Fibroblast of skin of left quadriceps (primary cell): ENCODE measurements at places on chromosomes 1 and 21.
A peak's percentile ranks its signal among the peaks of the same experiment; 100 is the strongest.

- DNase-seq = no peak
These were observed 8.0 kb downstream of the OSBPL9 start for GRCh38 chr1:51624855-51625254.

- DNase-seq = peak; percentile 51
These were observed 60.4 kb upstream of the GORAB start for GRCh38 chr1:170471398-170472053.

DNA sequence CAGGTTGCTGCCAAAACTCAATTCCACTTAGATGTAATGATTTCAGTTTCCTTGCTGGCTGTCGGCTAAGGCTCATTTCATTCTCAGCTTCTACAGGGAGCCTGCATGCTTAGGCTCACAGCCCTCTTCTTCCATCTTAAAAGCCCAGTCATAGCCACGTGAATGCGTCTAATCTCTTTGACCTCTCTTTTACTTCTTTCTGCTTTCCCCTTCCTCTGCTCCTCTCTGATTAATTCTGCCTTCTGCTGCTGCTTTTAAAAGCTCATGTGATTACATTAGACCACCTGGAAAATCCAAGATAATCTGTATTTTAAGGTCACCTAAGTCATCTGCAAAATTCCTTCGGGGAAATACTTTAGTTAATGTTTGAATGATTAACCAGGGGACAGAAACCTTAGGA lies 812.8 kb upstream of the BRINP3 start:
- no peak for DNase-seq

- no peak for DNase-seq
These were observed 47.3 kb upstream of the USP1 start for GRCh38 chr1:62389531-62389930.

GRCh38 chr1:3690282-3691065 lies 38.2 kb downstream of the TP73 start:
- no peak for DNase-seq

DNA sequence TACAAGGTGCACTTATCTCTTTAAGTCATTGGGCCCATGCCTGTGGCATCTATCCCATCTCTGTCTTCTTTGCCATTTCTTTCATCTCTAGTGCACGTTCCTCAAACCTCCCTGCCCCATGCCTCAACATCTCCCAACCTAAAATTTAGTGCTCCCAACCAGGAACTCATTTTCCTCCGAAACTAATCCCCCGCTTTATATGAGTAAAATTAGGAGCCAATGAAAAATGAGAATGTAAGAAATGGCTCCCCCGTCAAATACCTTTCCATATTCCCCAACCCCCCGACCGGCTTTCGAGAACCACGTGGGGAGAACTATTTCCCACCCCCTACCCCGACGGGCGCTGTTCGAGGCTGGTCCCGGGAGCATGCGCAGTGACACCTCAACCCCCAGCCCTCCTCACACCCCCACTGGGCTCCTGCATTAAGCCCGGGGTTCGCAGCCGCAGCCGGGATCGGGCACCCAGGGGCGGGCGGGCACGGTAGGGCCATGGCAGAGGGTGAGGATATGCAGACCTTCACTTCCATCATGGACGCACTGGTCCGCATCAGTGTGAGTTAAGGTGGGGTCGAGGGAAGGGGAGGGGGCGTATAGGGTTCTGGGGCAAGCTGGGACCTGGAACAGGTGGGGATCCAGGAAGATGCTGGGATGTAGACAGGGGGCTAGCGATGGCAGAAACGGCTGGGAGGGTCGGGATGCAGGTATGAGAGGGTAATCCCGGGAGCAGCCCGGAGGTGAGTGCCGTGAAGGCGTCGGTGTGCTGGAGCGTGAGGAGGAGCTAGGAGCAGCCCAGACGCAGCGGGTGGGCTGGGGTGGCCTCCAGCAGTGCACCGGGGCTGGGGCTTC lies at the start of gene TRIM46:
Gene TRIM46, plus strand, starts transcription at position 372 of the 846 bp plus-strand sequence. Its CDS starts 118 bp downstream, at position 490.
- DNase-seq = peak; percentile 46

- no peak for DNase-seq
These were observed 13.0 kb upstream of the SLC35A3 start for GRCh38 chr1:99956755-99957154.

GRCh38 chr1:156582388-156583017 lies 3.0 kb downstream of the TTC24 start:
- DNase-seq = no peak

DNA sequence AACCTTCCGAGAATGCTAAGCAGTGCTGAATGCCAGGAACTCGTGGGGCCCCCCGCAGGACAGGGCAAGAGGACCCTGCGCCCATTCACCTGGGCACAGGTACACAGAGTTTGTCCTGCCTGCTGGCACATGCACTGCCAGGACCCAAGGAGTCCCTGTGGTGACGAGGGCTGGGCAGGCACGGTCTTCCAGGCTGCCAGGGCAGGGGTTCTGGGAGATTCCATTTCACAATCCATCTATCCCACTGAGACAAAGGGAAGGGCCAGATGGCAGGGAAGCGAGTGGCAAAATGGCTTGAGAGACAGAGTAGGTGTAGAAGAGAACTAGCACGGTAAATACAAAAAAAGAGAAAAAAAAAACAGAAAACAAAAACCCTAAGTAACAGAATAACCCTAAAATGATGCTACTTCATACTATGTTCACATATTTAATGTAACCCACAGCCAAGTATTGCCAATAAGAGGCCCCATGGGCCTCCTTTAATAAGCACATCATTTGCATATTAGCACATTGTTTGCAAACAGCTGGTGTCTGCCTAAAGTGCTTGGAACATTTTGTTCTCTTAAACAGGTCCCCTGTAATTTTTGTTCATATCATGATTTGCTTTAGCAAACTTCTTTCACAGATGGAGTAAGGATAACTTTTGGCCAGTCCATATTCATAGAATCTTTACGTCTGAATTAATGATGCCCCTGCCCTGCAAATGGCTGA lies 83.8 kb downstream of the STUM start:
- no peak for DNase-seq

GRCh38 chr1:67732750-67733151 lies 47.8 kb downstream of the GADD45A start:
- no peak for DNase-seq

GRCh38 chr1:214280386-214281020 lies 456 bp upstream of the SMYD2 start:
- DNase-seq = no peak

DNA sequence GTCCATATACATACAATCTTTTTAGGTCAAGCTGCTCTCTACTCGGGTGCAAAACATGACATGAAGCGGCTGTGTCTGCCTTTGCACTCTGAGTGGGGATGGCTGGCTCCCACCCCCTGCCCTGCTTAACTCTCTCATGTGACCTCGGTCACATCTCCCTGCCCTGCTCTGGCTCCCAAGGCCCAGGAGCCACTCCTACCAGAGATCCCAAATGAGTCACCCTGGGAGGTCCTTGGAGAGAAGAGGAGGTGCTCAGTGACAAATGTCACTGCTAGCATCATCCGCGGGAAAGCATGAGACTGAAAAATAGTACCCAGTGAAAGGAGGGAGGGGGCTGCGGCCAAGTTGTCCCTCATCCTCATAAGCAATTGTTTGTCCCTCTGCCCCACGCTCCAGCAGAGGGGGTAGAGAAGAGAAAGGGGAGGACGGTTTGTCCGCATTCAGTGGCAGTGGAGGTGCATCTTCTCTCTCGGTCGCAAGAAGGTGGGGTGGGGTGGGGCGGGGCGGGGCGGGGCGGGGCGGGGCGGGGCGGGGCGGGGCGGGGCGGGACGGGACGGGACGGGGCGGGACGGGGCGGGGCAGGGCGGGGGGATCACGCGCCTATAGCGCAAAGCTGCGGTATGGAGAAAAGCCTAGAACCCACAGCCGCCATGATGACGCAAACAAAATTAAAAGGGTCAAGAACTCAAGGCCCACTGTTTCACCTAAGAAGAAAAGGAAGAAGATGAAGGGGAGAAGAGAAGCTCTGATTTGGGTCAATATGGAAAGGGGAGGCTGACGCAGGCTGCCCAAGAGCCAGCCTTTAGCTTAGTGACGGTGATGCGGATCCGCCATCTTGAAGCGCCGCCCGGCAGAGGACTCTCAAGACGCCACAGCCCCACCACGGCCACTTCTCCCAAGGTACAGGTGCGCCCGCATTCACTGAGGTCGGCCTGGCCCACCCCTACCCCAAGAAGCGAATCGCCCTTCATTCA lies 66.2 kb downstream of the CD46 start:
- DNase-seq = no peak

- DNase-seq = peak; percentile 29
These were observed 56.7 kb downstream of the S1PR1 start for GRCh38 chr1:101293461-101294051.

GRCh38 chr1:16980473-16981268 lies at the start of gene MFAP2:
Gene MFAP2 (minus strand): TSS chr1:16980620. CDS start chr1:16978273, 2,347 bp downstream.
- DNase-seq = no peak

DNA sequence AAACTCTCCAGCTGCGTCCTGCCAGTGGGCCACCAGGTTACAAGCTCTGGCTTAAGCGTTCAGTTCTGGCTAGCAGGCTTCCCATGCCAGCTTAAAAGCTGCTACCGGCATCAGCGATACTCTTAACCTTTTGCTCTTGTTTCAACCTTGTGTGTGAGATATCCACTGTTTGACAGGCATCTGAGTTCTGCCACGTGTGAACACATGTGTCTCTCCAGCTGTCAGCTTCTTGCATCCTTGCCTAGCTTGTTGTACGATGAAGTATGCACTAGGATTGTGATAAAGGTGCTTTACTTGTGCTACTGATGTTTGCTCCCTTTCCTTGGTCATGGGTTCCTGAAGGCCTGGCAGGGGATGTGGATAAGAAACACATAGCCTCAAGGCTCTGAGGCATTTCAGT lies 201.6 kb downstream of the PRDM2 start:
- no peak for DNase-seq

DNA sequence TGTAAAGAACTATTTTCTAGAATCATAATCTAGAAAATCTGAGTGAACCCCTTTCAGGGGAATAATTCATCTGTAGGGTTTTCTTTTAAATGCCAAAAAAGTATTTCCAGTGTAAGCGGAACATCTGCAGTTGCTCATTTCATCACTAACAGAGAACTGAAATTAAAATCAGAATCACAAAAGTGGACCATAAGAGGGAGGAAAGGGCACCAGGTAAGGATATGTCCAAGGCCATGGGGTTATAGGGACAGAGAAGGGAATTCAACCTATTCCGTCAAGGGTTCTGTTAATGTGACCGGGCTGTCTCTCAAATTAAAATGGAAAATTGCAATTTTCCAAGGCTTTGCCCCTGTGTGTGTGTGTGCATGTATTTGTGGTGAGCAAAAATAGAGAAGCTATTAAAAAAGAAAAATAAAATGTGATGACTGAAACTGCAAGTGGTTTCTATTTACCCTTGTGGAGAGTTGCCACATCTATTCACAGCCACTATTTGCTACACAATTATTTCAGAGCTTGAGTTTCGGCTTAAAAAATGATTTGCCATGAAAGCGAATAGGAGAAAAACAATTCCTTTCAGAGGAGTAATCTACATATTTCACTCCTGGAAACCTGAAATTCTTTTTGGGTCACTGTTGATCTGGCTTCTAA lies 53.1 kb downstream of the APP start:
- no peak for DNase-seq

GRCh38 chr1:245458761-245459174 lies 304.0 kb downstream of the KIF26B start:
- no peak for DNase-seq

- no peak for DNase-seq
These were observed 7.9 kb downstream of the ATP5IF1 start for GRCh38 chr1:28243685-28244311.

- no peak for DNase-seq
These were observed 21.0 kb downstream of the SLC37A1 start for GRCh38 chr21:42534421-42535378.

DNA sequence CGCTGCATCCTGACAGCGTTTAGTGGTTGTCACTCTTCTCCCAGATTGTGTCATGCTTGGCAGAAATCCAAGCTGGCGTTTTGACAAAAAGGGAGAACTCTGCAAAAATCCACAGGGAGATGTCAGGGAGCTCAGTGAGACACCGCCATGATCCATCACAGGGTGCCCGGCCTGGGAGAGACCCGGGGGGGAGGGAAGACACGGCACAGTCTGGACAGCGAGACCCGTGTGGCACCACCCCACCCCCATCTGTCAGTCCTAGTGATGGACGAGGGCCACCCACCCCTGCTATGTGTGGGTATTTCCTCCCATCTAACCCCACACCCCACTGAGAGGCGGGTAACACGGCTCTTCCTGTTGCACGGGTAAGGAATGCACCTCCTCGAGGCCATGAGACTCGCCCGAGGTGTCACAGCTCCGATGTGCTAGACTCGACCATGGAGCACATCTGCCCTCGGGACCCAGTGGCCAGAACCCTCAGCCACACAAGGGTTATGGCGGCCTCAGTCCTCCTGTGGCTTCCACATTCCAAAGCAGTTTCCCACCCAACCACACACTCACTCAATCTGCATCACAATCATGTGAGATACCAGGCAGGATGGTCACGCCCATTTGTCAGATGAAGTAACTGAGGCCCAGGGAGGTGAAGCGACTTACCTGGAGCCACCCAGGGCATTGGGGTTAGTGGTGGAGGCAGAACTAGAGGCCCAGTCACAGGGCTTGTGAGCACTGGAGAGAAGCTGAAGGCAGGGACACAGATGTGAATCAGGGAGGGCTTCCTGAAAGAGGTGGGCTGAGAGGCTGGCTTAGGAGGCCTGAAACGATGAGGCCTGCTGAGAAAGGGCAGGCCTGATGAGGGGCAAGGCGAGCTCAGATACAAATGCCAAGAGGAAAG lies 688.5 kb downstream of the MATN1 start:
- DNase-seq = peak; percentile 0

GRCh38 chr1:200744143-200744542 lies 5.5 kb downstream of the CAMSAP2 start:
- DNase-seq = no peak

- no peak for DNase-seq
These were observed 45.3 kb upstream of the COL18A1 start for GRCh38 chr21:45359451-45360217.

DNA sequence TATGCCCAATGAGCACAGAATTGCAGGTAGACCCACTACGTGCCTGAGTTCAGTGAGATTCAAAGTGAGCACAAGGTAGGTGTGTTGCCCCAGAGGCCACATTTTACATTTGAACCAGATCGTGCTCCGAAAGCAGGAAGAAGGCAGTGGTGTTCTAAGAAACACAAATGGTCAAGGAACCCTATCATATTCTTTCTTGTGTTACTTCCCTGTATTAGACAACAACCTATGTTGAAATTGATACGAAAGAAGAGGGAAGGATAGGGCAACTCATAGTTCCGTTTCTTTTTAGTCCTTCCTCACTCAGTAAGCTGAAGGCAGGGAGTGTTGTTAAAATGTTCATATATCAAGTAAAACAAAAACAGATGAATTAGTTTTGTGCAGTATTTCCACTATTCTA lies 33.9 kb downstream of the OLFML2B start:
- DNase-seq = peak; percentile 21

- no peak for DNase-seq
These were observed 27.1 kb upstream of the AJAP1 start for GRCh38 chr1:4627353-4627752.

DNA sequence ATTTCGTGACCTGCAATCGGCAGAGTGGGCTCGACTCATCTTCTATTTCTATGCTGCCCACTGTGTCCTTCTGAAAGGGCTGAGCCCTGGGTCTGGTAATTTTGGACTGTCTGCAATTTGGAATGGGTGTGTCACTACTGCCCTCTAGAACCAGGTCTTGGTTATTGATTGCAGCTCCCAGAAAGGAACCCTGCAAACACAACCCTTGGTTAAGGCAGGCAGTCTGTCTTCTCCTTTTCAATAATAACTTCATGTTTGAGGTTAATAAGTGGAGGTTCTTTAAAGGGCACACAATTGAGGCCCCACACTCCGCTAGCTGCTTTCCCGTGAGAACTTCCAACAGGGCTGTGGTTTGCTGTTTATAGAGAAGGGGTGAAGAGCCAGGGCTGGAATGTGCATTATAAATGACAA lies 79.9 kb upstream of the LYST start:
- DNase-seq = no peak
